ENCODE measurements at places on chromosomes 7 and 10.

DNA sequence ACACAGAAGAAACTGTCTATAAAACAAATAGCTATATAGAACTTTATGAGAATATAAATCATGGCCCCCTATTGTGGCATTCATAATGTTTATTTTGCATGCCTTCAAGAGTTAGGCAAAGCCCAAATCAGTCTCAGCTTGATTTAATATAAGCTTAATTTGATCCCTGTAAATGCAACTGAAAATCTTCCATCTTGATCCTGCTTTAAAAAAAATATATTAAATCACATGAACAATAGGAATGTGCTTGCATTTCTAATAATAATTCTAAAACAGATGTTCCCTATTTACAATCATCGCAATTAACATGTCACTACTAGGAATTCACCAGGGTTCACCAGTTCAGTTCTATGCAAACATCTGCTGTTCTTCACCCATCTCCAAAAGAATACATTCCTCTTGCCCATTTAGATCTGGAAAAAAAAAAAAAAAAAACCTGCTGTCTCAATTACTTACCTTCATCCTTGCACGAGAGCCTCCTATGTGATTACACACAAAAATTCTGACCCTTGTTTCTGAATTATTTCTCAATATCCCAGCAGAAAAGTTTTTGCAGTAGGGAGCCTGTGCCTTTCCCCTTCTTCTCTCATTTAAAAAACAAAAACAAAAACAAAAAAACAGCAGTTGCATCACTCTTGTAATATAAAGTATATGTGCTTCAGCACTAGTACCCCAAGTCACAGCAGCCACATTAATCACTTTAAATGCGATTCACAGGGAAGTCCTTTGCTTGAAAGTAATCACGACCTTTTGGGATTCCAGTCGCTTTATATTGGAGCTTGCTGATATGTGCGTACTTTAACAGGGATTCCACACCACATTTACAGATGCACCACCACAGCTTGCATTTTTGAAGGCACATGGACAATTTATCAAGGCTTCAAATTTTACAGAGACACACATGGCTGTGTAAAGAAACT, 194.8 kb upstream of the KMT2E start:
- no peak for ATAC-seq

DNA sequence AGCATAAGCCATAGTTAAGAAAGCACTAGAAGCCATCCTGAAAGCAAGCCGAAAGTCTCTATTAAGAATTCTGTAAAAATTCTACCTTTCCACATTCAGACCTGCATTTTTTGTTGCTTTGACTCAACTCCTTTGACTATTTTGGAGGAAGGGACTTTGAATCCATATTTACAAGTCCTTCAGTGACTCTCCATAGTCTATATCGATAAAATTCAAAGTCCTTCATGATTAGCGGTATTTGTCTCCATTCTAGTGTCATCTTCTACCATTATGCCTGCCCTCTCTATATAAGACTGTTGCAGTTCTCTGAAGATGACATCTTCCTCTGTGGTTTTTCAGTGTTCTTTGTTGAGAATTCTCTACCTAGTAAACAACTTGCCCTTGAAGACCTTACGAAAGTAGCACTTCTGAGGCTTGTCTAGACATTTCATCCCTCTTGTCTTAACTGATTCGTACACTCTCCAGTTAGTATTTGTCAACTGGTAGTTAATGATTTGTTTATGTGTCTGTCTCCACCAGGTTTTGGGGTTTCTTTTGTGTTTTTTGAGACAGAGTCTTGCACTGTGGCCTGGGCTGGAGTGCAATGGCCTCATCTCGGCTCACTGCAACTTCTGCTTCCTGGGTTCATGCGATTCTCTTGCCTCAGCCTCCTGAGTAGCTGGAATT, 1.7 kb downstream of the CCSER2 start:
- no peak for ATAC-seq

DNA sequence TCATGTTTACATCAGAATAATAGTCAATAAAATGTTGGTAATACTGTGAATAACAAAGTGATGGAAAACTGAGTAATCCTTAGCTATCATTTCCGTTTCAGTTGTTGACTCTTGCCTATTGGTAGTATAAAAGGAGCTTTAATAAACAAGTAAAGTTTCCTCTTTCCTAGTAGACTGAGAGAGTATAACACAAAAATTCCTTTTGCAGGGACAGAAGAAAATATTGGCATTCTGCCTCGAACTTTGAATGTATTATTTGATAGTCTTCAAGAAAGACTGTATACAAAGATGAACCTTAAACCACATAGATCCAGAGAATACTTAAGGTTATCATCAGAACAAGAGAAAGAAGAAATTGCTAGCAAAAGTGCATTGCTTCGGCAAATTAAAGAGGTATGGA, 9.4 kb downstream of the KIF20B start:
- ATAC-seq: no peak

GRCh38 chr10:56622335-56622973, 261.4 kb upstream of the ZWINT start:
- ATAC-seq: no peak

DNA sequence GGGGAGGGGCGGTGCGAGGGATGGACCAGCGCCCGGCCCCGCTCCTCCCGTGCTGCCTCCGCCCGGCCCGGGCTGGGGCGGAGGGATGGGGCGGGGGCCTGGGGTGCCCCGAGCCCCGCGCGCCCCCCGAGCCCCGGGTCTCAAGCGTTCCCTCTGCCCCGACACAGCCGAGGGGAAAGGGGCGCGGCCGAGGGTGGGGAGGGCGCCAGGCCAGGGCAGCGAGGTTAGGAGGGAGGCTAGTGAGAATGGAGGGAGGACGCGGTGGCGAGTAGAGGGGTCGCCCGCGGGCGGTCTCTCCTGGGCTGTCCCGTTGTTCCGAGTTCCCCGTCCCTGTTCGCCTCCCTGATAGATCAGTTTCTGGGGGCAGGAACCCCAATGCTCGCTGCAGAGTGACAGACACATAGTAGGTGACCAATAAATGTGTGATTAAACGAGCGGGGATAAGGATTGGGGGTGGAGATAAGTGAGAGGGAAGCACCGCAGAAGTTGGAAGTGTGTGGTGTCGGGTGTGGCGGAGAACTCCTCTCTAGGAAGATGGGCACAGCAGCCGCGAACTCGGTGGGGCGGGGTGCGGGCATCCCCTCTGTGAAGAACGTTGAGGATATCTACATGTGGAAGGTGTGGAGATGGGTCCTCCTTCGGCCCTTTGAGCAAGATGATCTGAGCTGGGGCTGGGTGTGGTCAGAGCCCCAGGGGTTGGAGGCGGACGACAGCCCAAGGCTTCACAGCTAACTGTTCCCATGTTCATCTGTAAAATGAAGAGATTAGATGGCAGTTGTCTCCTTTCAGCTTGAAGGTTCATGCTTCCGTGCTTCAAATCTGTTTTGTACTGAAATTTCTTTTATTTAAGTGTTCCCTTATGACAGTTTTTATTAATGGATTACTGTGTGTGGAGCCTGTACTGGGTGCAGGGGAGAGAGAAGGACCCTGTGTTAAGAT, 580 bp downstream of the ZNF775 start:
- ATAC-seq: peak; percentile 53

- no peak for ATAC-seq
Measured at GRCh38 chr10:115849197-115849596, 423.8 kb downstream of the GFRA1 start.

- ATAC-seq: no peak
Measured at GRCh38 chr7:23742051-23742450, 32.0 kb downstream of the STK31 start.

GRCh38 chr7:11185179-11185815, 211.6 kb downstream of the PHF14 start:
- ATAC-seq: no peak

- ATAC-seq: peak; percentile 82
Measured at GRCh38 chr10:12741360-12741804, 260.1 kb downstream of the CCDC3 start.

GRCh38 chr10:69807696-69808095, 6.0 kb downstream of the COL13A1 start:
- no peak for ATAC-seq

DNA sequence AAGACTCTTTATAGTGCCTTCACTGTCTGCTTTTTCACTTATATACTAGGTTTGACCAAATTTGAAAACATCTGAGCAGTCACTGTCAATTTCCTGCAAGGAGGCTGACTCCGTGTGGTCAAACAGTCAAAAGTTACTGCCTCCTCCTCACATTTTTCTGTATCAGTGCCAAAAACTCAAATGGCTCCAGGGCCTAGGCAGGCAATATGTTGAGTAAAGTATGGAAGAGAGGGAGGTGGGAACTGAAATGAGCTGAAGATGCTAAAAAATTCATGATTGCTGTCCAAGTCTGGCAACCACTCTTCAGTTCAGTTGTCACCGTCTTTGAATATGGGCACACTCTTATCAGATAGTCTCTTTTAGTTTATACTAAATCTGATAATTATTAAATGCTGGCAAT, 551.6 kb downstream of the CCSER2 start:
- no peak for ATAC-seq

Data from gastroesophageal sphincter (tissue), 4 donors.